ENCODE measurements at places on chromosomes 4 and X.

- DNase-seq, result no peak
Measured at GRCh38 chr4:28557755-28558154, 1697.1 kb downstream of the STIM2 start.

DNA sequence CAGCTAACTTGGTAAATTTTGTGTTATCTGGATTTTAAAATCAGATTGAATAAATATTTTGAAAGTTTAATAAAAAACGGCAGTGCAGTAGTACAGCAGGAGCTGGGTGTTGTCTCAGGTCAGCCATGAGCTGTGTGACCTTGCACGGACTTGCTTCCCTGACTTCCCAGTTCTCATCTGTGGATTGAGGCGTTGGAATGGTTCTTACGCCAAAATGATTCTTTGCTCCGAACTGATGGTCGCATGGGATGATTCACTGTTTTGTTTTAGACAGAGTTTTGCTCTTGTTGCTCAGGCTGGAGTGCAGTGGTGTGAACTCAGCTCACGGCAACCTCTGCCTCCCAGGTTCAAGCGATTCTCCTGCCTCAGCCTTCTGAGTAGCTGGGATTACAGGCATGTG lies 45.0 kb downstream of the RGS12 start:
- no peak for DNase-seq

GRCh38 chr4:124684301-124684700 lies 28.2 kb downstream of the ANKRD50 start:
- no peak for DNase-seq

DNA sequence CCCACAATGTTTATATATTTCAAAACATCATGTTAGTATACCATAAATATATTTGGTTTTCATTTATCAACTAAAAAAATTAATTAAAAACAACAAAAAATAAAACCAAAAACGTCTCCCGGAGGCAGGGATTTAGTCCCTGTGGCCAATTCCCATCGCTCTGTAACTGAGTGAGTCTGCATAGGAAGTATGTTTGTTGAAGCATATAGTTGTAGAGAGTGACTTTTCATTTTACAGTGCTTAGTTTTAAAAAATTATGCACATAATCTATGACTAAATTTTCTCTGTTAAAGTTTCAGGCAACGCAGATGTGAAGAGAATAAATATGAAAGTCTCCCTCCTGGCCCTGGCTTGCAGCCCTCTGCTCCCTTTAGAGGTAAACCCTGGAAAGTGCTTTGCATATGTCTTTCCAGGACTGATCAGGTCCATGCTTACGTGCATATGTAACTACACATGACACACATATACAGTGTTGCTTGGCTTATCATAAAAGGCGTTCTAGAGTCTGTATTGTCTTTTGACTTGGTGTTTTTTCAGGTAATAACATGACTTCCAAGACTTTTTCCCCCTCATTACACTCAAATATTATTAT lies 63.4 kb upstream of the SORBS2 start:
- DNase-seq, result no peak

Data from lung (tissue), 17 donors.